Activated CD8-positive, alpha-beta memory T cell treated with anti-CD3 and anti-CD28 coated beads for 1 hour (primary cell): ENCODE measurements at places on chromosomes 4 and X.

DNA sequence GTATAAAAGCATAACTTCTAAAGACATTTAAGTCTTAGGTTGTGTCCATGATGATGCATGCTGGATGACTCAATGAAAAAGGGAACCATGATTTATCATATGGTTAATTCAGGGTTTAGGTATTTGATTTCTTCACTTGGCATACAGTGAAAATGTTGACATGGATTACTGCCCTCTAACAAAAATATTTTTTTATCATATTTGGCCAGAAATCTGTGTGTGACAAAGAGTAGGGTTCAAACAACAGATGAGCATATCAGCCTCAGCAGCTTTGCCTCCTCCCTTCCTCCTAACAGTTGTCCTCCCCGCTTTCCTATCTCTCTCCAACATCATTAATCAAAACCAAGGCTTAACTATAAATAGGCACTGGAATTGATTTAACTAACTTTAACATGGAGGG lies 46.3 kb downstream of the ARHGAP6 start:
- no peak for DNase-seq

DNA sequence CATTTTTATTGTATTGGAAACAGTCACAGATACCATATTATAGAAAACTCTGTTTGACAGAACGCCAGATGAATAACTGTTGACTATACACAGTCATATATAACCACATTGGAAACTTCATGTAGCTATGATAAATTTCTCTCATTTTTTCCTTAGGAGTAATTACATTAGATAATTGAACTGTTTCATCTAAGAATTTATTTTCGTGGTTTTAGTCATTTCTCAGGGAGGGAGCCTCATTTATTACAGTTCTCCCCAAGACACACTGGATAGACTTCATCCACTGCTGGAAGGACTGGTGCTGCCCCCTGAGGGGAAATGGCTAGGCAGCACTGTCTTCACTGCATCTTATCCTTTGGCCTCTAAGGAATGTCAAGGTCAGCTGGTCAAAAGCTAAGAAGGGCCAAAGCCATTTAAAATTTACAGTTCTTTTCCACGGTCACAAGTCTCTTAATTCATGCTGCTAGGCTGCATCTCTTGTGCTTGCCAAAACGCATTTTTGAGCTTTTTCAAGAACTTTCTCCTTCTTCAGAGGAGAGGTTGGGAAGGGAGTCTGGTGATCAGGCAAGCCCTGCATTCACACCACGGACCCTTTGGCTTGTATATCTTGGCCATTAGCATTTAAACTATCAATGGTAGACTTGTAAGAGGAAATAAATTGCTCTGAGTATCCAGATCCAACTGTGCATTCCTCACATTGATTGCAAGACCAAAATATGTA lies 145.1 kb downstream of the CBR4 start:
- DNase-seq = no peak

DNA sequence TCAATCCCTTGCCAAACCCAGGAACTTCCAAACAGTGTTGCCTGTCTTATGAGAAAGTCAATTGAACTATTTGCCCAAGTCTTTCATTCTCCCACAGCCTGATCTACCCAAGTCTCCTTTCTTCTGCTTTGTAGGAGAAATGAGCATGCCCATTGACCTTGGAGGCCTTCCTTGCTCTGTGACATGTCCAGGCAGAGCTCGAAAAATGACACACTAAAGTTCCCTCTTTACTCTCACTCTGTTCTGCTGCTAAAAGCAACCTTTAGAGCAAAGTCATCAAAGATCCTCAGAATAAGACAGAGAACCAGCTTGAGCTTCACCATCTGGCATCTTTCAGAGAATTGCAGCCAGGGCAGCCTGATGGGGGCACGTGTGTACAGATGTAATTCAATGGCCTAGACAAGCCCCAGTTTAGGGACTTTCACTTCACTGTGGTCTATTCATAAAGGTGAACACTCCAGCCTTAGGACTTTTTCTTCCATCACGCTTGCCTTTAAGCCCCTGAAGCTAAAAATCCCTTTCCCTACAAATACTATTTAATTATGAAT lies 136.4 kb downstream of the AMELX start:
- DNase-seq = no peak

DNA sequence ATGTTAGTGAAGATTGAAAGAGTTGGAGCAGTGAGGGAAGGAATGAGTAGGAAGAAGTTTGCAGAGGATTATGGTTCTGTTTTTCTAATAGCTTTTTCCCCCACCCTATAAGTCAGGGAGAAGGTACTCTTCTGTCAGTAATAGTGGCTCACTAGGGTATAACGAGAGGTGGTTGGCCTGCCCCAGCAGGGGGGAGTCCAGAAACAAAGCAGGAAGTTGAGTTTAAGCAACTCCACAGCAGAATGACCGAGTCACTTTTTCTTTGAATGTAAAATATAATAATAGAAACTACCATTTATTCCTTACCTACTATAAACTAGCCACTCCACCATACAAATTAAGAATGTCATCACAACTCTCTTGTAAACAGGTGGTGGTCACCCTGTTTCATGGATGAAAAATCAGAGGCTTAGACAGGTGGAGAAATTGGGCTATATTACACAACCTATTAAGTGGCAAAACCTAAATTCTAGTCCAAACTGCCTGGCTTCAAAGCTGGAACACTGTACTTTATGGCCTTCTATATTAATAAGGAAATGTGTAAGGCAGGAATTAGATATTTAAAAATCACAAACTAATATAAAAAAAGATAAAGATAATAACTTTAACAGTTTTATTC lies 21.9 kb downstream of the AP1AR start:
- no peak for DNase-seq

- DNase-seq = no peak
Measured at GRCh38 chr4:87103691-87104187, 116.7 kb downstream of the KLHL8 start.

- DNase-seq = no peak
Measured at GRCh38 chr4:188266386-188266785, 127.1 kb downstream of the TRIML1 start.

- no peak for DNase-seq
Measured at GRCh38 chr4:1959104-1959384, 49.7 kb downstream of the NELFA start.

DNA sequence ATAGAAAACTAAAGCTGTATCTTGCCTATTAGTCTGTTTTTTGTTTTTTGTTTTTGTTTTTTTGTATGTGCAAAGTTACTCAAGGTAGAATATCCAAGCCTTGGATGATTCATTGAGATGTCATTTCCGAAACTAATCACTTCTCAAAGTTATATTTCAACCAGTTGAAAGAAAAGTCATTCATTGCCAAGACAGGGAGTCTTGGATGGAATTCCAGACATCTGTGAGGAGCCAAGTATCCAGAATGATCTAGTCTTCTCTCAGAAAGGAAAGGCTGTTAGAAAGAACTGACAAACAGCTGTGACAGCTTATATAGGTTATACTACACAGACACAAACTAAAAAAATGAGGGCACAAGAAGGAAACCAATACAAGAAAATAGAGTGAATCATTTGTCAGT lies 141.1 kb upstream of the NDST3 start:
- no peak for DNase-seq

GRCh38 chr4:82643994-82644733 lies 82.4 kb upstream of the TMEM150C start:
- DNase-seq = no peak

- no peak for DNase-seq
Measured at GRCh38 chr4:141636771-141637460, 533 bp downstream of the IL15 start.

GRCh38 chrX:109475174-109475891 lies 6.6 kb downstream of the GUCY2F start:
- DNase-seq = no peak

DNA sequence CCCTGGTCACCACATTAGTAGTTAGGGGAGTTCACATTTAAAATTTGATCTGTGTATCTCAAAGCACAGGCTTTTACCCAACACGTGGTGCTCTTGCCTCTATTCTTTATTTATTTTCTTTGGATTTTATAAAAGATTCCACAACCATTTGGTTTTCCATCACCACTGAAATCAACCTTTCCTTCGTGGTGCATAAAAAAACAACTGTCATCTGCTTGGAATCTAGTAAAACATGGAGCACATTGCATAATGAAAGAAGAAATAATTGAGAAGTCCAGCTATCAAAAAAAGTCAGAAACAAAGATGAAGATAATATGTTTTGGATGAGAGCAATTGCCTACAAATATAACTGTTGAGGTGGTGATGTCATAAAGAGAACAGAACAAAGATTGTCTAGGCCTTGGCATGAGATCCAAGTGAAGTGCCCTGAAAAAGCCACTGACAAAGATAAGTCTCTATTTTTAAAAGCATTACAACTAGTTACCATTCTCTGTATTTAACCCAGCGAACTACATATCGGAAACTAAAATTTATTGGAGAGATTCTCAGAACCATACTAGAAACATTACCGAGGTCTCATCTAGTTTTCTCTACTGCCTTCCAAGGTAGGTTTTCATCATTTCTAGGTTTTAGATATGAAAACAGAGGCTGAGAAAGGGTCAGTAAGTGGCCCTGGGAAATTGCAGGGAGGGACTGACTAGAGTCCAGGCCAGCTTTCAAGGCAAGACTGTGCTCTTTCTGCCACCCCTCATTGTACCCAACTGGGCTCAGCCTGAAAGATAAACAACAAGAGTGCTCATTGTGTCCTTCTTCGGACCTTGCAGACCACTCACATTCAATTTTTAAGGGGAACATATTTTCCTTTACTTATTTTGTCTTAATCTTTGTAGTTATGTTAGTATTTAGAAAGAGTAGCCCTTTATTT lies 127.3 kb downstream of the MAD2L1 start:
- no peak for DNase-seq

- DNase-seq = no peak
Measured at GRCh38 chr4:130568746-130569145, 1472.8 kb downstream of the C4orf33 start.

DNA sequence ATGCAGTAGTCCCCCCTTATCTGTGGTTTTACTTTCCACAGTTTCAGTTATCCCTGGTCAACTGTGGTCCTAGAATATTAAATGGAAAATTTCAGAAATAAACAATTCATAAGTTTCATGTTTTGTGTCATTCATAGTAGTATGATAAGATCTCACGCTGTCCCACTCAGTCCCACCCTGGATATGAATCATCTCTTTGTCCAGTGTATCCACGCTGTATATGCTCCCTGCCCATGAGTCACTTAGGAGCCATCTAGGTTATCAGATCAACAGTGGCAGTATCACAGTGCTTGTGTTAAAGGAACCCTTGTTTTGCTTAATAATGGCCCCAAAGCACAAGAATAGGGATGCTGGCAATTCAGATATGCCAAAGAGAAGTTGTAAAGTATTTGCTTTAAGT lies 16.2 kb upstream of the SYTL4 start:
- no peak for DNase-seq

GRCh38 chrX:50099331-50099730 lies 101.5 kb downstream of the AKAP4 start:
- no peak for DNase-seq

DNA sequence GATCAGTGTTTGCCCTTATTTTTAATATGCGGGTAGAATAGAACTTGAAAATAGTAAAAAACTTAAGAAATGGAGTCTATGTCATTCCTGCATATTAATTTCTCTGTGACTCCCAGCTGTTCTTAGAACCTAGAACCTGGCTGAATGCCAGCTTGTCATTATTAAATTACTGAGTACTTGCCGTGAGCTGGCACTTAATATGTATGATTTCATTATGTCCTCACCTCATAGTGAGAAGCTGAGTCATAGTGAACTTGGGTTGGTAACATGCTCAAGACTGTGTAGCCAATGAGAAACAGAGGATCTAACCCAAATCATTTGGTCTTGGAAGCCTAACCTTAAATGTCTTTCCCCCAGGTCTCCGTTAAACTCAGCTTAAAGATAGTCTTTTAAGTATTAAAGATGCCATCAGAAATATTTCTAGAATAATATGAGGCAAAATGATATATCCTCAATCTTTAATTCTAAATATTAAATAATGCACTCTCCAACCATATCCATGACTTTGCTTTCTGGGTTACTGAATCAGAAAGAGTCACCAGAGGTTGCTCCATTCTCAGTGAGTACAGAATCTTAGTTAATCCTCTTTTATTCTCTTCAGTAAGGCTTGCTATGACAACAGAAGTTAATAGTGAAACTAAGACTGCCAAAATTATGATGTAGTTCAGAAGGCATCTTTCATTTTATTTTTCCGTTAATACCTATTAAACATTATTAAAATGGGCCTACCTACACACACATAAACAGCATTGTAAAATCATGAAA lies 58.6 kb upstream of the TLL1 start:
- DNase-seq = no peak

DNA sequence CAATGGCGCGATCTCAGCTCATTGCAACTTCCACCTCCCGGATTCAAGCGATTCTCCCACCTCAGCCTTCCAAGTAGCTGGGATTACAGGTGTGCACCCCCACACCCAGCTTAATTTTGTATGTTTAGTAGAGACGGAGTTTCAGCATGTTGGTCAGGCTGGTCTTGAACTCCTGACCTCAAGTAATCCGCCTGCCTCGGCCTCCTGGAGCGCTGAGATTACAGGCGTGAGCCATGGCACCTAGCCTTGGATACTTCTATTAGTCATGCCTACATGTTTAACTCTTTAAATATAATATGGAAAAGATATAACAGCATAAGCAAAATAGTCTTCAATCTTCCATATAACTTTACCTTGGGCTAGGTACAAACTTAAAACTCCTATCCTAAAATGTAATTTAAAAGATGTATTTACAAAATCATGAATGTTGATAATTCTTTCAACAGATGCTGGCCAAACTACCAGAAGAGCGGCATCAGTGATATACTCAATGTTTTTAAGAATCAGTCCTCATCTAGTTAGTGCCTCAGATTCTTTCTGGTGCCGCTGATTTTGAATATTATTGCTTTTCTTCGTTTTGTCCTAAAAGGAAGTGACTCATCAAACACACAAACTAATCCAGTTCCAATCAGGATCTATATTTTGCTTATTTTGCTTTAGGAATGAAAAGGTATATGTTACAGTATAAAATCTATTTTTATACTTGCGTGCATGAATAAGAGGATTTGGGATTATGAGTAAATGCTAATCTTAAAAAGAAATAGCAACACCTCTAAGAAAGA lies 23.7 kb downstream of the FAM241A start:
- DNase-seq = no peak

DNA sequence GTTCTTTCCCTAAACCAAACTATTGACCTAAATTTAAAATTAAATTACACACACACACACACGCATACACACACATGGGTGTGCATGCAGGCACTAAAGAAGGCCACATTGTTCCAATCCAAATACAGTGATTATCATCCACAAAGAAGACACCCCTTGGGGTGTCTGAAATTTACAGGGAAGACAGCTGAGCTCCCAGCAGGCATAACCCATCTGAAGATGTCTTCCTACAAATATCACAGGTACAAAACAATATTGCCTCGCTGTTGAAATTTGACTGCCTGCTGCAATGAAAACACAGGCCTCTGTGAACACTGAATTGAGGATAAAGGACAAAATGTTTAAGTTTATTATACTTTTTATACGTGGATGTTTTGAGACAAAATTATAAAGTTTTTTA lies 50.2 kb upstream of the SLC7A11 start:
- DNase-seq = no peak

DNA sequence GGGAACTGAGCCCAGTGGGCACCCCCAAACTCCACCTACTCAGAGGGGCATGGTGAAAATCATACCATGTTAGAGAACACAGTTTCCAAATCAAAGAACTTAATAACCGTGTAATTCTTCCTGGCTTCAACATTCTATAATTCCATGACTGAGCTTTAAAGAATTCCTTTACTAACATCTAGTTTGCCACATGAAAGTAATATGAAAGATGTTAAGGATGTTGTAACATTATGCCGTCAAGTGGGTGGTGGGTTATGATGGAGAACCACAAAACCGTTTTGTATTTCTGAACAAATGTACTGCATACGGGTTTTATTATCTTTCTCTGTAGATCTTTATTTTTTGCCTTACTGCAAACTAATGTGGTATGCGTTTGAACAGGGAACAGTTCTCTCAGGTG lies 549.0 kb upstream of the MAGEB2 start:
- DNase-seq = no peak

- DNase-seq = no peak
Measured at GRCh38 chr4:182206266-182206665, 36.9 kb upstream of the TENM3 start.
